Urothelium cell line (cell line): ENCODE measurements at places on chromosomes 2 and 18.

DNA sequence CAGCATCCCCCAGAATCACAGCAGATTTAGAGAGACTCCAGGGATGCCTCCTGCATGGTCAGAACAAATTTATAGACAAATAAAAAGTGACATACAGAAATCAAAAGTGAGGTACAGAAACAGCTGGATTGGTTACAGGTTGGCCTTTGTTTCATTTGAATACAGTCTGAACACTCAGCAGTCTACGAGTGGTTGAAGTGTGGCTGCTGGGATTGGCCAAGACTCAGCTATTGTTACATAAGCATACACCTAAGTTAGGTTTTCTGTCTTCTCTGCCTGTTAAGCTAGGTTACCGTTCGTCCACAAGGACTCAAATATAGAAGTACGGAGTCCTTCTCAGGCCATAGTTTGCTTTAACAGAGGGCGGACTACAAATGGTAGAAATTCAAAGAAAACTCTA is 262.4 kb upstream of the SLC14A2 start:
- no peak for DNase-seq

DNA sequence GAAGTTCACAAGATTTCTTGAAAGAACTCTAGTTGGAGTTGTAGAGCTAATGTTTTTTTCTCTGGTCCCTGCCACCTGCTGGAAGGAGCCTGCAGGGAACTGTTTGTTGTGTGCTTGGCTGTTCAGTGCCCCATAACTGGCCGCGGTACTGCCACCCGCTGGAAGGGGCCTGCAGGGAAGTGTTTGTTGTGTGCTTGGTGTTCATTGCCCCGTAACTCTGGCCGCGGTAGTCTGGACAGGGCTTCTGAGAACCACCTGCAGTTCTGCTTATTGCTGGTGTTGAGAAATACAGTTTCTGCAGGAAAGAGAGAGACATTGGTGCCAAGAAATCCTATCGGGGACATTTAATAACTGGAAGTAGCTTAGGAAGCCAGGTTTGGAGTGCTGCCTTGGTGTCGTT is 58.1 kb downstream of the AGAP1 start:
- DNase-seq = peak; percentile 64

- DNase-seq = no peak
These were observed 396.2 kb downstream of the ARHGAP15 start for GRCh38 chr2:143525402-143525860.

DNA sequence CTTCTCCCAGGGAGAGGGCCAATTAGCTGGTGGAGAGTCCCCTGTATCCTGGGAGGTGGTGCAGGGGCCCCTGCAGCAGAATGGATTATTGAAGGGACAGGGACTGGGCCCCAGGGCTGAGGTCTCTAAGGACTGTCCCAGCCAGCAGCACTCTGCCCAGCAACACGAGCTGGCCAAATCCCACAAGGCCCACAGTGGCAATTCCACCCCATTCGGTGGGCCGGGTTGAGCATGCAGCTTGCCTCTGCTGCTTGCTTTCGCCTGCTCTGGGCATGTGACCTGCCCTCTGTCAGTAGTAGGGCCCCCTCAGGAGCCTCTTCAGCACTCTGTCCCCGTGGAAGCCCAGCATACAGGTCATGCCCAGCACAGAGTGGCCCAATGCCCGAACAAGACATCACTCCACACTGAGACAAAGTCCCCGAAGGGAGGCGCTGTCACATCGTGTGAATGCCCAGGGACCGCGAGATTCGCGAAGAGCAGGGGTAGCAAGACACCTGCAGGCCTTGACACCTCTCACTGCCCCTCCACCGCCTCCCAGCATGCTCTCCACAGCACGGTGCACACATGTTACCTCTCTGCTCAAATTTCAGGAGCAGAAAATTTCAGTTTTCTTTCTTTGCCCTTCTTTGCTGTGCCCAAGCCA is 65.4 kb downstream of the CRACDL start:
- DNase-seq = no peak

- DNase-seq = no peak
These were observed 58.7 kb upstream of the ACVR1 start for GRCh38 chr2:157934684-157935377.

DNA sequence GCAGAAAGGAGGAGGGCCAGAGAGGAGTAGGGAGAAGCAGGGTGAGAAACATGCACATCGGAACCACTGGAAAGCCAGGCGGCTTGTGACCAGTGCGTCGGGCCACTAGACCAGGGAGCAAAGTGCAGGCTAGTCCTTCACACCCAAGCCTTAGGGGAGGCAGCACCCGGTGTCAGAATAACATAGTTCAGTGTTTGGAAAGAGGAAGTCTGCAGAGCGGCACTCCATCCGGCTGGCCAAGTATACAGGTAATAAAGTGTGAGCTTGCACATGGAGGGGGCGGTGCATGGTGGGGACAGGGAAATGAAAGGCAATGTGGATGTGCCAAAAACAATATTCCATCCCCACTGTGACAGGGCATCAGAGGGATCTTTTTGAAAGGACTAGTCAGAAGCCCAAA is 69.7 kb downstream of the ZNF521 start:
- no peak for DNase-seq
